T1000 (cell line): ENCODE measurements at places on chromosomes 1 and 21.

- DNase-seq = no peak
Measured at GRCh38 chr21:42140196-42140934, 69.2 kb downstream of the UMODL1 start.

DNA sequence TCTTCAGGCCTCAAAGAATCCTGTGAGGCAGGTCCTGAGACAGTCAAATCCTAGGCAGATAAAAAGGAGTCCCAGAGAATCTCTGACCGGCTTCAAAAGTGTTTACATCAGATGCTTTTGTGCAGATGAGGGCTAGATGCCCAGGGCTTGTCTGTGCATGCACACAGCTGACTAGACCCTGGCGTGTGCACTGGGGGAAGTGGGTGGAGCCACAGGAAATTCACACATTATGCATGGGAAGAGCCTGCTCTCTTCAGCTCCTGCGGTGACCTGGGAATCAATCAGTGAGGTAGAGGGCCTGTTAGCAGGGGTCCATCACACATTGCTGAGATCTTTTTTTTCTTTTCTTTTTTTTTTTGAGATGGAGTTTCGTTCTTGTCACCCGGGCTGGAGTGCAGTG lies 36.6 kb upstream of the NHLH2 start:
- DNase-seq = no peak

DNA sequence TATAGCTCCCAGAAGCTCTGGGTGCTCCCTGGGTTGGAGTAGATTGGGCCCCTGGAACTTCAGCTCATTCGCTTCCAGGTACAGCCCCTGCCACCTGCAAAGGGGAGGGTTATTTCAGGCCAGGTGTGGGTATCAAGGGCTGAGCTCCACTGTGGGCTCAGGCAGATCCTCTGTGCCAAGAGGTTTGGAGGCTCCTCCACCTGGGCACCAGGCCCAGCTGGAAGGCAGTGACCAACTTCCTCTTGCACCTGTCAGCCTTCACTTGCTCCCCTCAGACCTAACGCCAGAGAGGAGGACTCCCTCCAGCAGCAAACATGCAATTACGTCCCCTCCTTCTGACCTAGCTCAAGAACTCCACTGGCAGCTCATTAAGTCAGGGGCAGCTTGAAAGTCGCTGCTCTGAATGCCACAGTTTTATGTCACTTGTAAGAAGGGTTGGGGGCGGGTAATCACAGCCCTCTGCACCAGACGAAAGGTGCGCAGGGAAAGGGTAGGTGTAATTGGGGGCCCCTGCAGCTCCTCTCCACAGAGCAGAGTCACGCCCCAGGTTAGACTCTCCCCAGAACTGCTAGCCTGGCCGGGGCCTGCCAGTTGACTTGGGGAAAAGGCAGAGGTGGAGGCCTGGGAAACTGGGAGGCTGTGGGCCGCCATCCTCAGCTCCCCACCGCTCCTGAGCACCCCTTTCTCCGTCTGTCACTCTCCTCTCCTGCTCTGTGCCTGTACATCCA lies 125.0 kb upstream of the TMPRSS2 start:
- DNase-seq = no peak

GRCh38 chr1:20185834-20186782 lies at the start of the genes PLA2G2C and UBXN10:
TSS of gene PLA2G2C (minus strand) at chr1:20186518. CDS start at chr1:20177363, 9,155 bp downstream.
TSS of gene UBXN10 (plus strand) at chr1:20186096. CDS start at chr1:20190562, 4,466 bp downstream.
- no peak for DNase-seq

DNA sequence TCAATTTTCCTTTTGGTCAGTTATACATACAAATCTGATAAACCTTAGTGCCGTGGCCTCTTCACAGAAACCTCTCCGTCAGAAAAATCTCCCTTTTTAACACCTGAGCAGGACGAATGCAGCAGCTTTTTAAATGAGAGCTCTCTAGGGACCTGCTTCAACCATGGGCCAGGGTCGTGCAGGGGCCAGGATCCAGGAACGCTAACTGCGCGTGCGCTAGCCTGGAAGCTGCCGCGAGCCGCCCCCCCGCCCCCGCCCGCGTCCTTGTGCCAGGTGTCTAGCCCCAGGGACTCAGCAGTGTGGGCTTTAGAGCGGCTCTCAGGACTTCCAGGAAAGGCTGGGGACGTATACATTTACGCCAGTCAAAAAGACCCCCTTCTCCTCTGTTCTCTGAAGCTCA lies 136.8 kb upstream of the FMN2 start:
- no peak for DNase-seq
